ENCODE measurements at places on chromosomes 12 and 14.

DNA sequence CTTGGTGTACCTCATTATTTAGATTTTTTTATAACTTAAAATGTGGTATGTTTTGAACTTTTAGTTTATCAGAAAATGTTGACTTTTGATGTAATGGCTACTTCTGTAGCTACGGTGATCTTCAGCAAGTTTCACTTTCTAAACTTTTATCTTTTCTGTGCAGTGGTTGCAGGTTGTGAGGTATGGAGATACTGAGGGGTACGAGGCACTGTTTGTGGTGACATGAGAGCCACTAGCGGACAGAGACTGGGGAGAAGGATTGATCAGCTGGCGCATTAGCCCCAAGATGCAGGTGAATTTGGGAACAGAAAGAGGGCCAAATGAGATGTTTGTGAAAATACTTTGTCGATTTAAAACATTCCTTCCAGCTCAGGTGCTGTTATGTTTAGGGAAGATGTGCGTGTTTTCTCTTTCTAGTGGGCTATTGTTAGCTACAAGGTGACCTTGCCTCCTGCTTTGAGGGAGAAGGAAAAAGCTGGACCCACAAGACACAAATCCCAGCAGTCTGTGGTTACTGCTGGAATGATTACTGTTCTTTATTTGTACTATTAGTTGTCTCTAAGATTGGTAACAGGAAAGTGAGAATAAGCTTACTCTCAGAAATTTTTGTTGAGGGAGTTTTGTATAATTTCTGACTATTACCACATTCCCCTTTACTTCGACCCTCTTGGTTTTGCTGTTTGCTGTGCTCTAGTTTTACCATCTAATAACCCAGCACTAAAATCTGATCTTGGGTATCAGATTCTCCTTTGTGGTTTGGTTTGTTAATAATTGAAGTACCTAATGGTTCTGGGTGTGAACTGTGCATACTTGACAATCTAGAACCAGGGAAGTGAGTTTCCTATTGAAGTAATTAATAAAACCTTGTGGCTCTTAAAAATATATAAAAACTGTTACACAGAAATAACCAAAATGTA, 61.7 kb downstream of the FBXO34 start:
- no peak for DNase-seq

- no peak for DNase-seq
Observed at GRCh38 chr14:77406718-77407117, 16.6 kb downstream of the NOXRED1 start.

DNA sequence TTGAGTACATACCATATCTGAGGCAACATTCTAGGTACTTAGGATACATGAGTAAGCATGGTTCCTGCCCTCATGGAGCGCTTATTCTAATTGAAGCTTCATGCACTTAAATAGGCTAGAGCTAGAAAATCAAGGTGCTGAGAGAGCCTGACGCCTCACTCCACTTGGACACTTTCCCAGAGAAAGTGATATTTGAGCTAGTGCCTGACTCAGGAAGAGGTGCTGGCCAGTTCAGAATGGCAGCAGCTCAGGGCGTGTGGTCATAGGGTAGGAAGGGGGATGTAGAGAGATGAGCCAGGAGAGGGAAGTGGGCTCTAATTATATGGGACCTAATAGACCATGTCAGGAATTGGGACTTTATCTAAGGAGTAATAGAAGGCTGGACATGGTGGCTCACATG, 33.3 kb downstream of the TULP3 start:
- no peak for DNase-seq

DNA sequence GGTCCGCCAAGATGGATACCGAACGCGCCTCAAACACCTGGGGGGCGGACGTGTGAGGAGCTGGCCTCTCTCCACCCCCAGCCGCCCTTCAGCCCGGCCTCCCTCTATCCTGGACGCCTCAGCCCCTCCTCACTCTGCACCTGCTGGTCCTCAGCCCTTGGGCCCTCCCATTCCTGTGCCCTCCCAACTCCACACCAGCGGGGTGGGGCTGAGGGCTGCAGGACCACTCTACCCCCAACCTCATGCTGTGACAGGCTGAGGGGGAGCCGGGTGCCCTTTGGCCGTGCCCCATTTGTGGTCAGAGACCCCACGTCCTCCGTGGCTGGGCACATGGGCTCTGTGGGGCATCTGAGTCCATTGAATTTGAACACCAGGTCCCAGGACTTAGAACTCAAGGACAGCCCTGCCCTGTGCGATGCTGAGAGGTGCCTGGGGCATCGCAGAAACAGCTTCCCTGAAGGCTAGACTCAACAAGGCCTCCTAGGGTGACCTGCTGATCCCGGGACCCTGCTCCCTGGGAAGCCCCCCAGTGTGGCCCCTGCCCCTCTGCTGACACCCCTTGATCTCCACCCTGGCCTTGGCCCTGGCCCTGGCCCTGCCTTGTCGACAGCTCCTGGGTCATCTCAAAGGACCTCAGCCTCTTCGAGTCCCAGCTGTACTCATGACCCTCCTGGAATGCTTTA, 82.0 kb upstream of the SFSWAP start:
- DNase-seq = no peak

DNA sequence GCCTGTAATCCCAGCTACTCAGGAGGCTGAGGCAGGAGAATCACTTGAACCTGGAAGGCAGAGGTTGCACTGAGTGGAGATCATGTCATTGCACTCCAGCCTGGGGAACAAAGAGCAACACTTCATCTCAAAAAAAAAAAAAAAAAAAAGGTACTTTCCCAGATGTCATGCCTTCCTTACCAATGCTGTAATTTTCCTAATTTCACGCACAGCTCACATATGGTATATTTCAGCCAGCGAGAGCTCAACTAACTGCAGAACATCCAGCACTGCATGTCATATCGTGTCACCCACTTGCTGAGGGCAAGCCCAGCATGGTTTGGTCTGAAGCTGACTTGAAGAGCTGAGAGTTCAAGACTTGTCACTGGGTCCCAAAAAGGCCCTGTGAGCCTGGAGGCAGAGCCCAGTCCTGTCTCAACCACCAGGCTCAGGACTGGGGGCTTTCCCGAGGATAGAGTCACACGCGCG, 29.0 kb downstream of the NFKBIA start:
- no peak for DNase-seq

DNA sequence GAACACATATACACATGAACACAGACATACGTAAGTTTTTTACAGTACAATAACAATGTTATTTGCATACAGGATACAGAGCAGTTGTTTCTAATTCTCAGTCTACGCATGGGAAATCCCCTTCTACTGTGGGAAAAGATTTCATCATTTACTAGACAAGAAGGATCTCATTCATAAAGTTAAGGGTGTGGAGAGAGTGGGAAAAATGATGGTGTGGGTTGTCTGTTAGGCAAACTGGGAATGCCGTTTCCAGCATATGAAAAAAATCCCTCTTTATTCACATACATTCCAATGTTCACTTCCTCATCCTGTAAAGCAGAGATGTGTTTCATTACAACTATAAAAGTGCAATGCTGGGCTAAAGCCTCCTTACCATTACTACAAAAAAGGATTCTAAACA, 120.9 kb downstream of the SINHCAF start:
- no peak for DNase-seq

- no peak for DNase-seq
Observed at GRCh38 chr12:51686727-51687126, 95.7 kb downstream of the SCN8A start.

DNA sequence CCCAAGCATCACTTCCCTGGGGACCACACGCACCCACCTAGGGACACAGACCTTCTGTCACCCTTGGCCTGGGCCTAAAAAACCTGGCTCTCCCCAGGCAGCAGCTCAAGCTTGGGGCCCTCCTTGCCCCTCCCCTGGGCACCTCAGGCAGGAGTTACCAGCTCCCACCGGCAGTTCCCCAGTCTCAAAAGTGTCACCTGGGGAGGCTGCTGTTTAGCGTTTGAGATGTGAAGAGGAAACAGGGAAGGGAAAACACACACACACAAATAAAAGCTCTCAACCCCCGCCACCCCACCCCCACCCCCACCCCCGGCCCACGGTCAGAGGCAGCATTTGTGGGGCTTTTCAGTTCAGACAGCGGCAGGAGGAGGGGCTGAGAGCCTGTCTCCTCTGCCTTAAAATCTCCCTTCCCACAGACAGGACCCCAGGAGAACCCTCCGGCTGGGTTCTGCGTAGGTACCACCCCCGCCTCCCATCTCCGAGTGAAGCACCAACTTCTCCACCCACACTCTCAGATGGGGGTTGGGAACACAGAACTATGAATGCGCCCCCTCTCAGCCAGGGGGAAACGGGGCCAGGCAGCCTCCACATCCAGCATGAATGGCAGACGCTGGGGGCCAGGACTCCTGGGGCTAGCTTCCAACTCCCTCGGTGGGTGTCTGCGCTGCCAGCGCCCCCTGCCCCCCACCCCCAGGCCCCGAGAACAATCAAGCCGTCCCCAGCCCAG, 3.0 kb downstream of the NCOR2 start:
- DNase-seq = no peak

GRCh38 chr12:84638811-84639368, 273.7 kb downstream of the SLC6A15 start:
- DNase-seq = no peak

- DNase-seq = no peak
Observed at GRCh38 chr14:90510159-90510558, 113.3 kb downstream of the CALM1 start.

DNA sequence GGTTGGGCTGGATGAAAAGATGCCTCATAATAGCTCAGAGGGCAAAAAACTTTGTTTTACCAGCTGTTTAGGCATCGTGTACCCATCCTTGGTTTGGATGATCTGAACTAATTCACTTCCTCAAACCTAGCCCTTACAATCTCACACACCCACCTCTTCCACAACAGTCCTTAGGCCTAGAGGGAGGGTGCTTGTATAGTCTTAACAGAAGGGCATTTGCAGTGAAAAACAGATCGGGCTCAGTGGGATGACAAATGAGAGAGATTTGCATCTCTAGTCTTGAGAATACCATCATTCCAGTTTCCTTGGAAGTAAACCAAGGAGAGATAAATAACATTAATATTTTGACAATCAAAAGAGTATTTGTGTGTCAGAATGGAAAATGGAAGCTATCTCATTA, 11.0 kb downstream of the SLCO1A2 start:
- DNase-seq = no peak

GRCh38 chr12:123019841-123020138, 39.3 kb downstream of the ARL6IP4 start:
- no peak for DNase-seq

- DNase-seq = no peak
Observed at GRCh38 chr12:32891956-32892355, 4.6 kb downstream of the PKP2 start.

- DNase-seq = no peak
Observed at GRCh38 chr14:58760121-58760520, 122.4 kb downstream of the DACT1 start.

- DNase-seq = peak; percentile 54
Observed at GRCh38 chr14:89270439-89271227, 146.4 kb downstream of the FOXN3 start.

GRCh38 chr14:21436567-21437062, 19.3 kb downstream of the CHD8 start:
- no peak for DNase-seq

DNA sequence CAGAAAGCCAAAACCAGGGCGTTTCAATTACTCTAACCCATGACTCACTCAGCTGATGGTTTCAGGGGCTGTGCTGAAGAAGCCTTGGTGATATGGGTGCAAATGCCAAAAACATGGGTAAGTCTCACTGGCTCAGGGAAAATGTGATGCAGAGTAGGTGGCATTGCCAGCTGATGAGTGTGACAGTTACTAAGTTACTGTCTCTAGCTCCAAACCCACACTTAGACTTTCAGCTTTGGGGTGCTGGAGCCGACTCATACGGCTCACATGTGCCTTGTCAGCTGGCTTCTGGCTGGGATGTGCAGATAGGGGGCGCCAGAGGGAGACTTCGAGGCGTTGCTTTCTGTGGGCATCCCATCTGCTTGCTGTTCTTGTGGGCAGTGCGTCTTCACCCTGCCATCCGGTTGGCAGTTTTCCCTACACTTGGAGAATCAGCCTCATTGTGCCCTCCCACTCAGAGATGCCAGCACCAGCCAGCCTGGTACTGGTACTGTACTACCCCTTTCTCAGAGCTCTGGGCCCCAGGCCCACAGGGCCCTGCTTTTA, 11.1 kb upstream of the KRT7 start:
- DNase-seq = no peak

DNA sequence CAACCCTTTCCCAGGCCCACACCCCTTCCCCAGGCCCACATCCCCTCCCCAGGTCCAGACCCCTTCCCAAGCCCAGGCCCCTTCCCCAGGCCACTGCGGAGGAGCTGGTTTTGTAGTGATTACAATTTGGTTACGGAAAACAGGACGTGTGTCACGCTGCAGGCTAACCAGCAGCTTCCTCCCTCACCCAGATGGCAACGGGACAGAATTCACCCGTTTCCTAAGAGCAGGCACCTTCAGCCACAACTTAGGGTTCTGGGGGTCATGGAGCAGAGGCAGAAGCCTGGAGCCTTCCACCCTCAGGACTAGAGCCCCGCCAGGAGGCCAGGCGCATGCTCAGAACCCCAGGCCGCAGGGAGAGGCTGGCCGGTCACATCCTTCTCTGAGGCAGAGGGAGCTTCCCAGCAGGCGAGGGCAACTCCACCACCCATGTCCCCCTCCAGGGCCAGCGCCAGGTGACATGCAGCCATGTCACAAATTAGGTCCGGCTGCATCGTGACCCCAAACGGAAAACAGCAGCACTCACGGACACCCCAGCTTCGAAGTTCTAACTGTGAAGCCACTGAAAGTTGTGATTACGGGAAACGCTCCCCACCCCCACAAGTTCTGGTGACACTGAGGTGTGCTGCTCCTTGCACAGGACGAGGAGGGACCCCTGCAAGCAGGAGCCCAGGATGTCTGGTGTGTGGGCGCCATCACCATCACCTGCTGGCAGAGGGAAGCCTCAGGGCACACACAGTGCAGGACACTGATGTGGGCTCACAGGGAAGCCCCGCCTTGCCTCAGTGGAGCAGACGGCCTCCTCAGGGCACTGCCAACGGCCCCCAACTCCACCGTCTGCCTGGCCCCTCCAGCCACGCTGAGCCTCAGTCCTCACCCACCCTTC, 7.7 kb downstream of the BRF1 start:
- DNase-seq = no peak

- no peak for DNase-seq
Observed at GRCh38 chr12:52392465-52393007, 7.1 kb upstream of the KRT84 start.

- DNase-seq = no peak
Observed at GRCh38 chr14:104867371-104868059, 2.4 kb downstream of the CEP170B start.

GRCh38 chr12:126404293-126404881, 1339.2 kb downstream of the AACS start:
- DNase-seq = no peak

DNA sequence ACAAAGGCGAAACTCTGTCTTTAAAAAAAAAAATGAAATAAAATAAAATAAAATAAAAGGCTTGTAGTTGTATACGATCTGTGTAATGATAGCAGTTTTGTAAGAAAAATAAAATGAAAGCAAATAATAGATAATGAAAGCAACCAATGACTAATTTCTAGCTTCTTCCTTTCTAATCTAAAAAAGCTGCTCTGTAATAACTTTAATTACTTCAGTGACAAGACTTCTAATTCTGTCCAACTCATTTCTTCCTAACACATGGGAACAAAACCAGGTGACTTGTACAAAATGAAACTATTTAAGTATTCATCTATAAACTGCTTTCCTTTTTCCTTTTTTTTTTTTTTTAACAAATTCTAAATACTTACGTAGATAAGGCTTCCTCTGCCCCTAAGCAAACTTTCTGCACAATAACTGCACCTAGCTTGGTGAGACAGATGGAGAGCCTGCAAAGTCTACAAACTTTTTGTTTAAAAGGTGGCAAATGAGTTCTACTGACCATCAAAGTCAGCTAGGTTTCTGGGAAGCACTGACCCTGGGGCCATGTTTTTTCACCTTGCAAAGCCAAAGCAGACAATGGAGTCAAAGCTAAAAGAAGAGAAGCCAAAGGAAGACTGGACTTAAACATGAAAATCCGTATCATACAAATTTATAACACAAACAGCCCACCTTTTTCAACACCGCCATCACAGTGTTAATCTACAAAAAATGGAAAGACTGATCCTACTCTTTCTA, 28.2 kb downstream of the DENND5B start:
- DNase-seq = no peak
